Aorta (tissue), 5 donors: ENCODE measurements at places on chromosomes 13 and 19. TPM values are rescaled to one million over a fixed set of nuclear protein-coding genes. Genes with fewer than 3 reads are reported as not detected.

The WASF3 gene
- 27.1 TPM for total RNA-seq

The ATCAY gene
- not detected for total RNA-seq

The TIMM50 gene
- 31.1 TPM for total RNA-seq

The GPR12 gene
- 0.15 TPM for total RNA-seq

The FRY gene
- 141 TPM for total RNA-seq

The NAT14 gene
- total RNA-seq: 15.3 TPM

The VMAC gene
- 3.9 TPM for total RNA-seq

The ADPRHL1 gene
- 2.4 TPM for total RNA-seq

The LHB gene
- not detected for total RNA-seq

The DMKN gene
- total RNA-seq: 27.1 TPM

The POLR2I gene
- 48.1 TPM for total RNA-seq

The ZNF823 gene
- total RNA-seq: 8.7 TPM

The TMEM143 gene
- total RNA-seq: 4.9 TPM

The CEACAM20 gene
- total RNA-seq: not detected

The APBA3 gene
- 15.7 TPM for total RNA-seq
